Central memory CD8-positive, alpha-beta T cell (primary cell): ENCODE measurements at places on chromosomes 16 and 17.

DNA sequence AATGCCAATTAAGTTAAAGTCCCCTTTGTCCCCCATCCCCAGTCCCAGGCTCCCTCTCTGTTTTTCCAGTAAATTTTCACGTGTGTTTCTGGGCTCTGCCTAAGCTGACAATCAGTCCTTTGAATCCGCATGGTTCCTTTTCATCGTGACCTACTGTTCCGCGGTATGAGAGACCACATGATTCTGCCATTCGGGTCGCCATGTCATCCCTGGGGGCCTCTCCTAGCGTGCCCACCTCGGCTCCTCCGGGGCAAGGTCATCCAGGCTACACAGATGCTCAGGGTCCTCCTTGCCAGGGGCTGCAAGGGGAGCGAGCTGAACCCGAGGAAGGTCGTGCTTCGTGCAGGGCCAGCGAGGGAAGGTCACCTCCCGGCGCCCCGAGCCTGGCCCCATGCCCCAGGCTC, 157.6 kb downstream of the RAB11FIP4 start:
- DNase-seq: no peak

DNA sequence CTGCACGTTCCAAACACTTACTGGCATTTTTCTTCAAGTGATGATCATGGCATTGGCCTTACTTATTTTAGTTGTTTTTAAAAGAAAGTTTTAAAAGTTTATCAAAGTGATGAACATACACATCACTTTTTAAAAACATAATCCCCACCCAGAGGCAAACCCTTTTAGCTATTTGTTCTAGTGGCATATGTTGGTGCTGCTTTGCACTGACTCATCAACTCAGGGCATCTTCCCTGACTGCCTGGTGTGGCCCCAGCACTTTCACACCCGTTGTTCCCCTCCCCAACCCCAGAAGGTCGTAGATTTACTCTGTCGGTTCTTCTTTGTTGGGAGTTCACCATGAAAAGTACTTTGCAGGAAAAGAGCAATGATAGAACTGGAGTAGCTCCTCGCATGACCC, 161.3 kb downstream of the RPTOR start:
- no peak for DNase-seq

DNA sequence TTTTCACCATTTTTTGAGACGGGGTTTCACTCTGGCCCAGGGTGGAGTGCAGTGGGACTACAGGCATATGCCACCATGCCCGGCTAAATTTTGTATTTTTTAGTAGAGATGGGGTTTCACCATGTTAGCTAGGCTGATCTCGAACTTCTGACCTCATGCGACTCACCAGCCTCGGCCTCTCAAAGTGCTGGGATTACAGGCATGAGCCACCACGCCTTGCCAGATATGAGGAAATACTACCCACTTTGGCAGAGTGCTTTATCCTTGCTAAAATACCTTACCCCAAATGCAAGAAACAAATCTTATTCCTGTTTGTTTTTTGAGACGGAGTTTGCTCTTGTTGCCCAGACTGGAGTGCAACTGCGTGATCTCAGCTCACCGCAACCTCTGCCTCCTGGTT, 62.9 kb upstream of the MGAT5B start:
- DNase-seq: no peak

DNA sequence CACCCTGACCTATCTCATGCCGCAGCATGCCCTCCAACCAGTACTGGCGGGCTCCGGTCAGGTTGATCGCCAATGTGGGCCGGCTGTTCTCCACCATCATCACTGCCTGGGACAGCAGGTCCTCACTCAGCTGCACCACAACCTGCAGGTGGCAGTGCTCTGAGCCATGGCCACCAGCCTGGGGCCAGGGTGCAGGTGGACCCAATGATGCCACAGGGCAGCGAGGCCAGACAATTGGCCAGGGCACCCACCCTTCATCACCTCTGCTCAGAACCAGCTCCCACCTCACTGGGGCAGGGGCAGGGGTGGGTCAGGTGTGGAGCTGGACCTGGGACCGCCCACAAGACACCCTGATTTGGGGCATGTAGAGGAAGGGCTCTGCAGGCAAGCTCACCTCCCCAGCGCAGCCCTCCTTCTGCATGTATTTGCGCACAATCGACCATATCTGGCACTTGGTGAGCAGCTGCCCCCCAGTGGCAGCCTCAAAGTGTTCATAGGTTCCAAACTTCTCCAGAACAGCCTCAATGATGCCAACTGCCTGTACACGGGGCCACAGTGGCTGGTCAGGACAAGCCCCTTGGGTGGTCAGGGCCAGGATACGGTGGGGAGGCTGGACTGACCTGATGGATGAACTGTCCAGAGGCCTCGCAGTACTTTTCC, 4.2 kb downstream of the MATCAP1 start:
- no peak for DNase-seq

DNA sequence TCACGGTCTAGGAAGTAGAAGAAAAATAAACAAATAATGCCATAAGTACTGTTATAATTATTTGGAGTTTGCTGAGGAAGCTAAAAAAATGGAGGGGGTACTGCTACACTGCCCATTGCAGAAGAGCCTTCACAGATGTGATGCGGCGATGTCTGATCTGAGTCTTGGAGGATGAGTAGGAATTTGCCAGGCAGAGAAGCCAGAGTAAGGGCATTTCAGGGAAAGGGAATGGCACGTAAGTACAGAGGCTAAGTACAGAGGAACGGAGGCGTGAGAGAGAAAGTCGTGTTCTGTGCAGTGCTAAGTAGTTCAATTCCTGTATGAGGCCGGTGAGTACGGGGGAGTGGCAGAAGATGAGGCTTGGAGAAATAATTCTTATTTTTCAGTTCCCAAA, 741 bp upstream of the GRB2 start:
- DNase-seq: no peak
